ENCODE measurements at places on chromosomes 5 and 9. TPM values are rescaled to one million over a fixed set of nuclear protein-coding genes. Genes with fewer than 3 reads are reported as not detected.

GRCh38 chr9:12849486-12850003 is 74.7 kb downstream of the LURAP1L start:
- H3K4me1 ChIP-seq = no peaks in the 10 kb centered on the region
- H3K27ac ChIP-seq = no peak overlapping the region
- H3K27me3 ChIP-seq = no peaks in the 10 kb centered on the region
- no peak for DNase-seq
- H3K36me3 ChIP-seq = no peaks in the 10 kb centered on the region
- H3K4me3 ChIP-seq = no peak overlapping the region

DNA sequence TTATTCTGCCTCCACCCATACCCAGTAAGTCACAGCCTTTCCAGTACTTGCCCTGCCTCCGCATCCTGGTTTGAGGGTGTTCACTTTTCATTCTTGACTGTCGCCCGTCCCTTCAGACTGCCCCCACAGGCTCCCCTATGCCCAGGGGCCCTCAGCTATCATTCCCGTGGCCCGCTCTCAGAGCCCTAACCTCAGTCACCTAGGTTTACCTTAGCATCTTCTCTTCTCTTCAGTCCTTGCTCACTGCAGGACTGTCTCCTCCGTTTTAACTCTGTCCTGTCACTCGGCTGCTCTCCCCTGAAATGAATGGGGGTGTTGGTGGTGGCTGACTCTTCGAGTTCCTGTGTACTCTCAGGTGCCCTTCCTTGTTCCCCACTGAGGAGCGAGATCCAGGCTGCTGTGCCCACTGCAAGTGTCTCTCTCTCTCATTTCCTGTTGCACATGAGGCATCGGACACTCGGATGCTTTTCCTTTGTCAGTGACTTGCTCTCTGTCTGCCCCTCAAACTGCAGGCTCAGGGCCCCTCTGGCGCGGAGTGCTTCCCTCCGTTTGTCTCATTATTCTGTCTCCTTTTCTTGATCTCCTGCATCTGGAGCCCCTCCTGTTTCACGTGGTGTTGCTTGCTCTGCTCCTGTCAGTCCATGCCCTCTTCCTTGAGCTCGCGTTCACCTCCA is 89.8 kb downstream of the CACNA1B start:
- H3K27me3 ChIP-seq = peaks cover 12% of the 10 kb centered on the region
- no peak overlapping the region for H3K27ac ChIP-seq
- H3K4me1 ChIP-seq = no peaks in the 10 kb centered on the region
- no peak overlapping the region for H3K4me3 ChIP-seq
- no peaks in the 10 kb centered on the region for H3K36me3 ChIP-seq

DNA sequence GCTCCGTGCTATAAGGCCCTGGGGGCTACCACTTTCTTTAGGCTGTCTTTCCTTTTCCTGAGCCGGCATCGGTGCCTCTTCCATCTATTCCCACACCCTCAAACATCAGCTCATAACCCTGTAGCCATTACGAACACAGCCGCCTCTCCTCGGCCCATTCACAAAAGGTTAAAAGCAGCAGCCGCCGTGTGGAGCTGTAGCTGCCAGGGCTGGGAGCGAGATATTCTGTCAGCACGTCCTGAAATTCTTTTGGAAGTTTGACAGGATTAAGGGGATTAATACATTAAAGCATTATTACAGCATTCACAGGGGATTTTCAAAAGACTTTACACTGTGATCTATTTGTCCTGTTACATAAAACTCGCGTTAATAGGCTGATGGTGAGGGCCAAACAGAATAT is 428.2 kb downstream of the CDK5RAP2 start:
- H3K36me3 ChIP-seq = no peaks in the 10 kb centered on the region
- no peak overlapping the region for H3K27ac ChIP-seq
- DNase-seq = no peak

DNA sequence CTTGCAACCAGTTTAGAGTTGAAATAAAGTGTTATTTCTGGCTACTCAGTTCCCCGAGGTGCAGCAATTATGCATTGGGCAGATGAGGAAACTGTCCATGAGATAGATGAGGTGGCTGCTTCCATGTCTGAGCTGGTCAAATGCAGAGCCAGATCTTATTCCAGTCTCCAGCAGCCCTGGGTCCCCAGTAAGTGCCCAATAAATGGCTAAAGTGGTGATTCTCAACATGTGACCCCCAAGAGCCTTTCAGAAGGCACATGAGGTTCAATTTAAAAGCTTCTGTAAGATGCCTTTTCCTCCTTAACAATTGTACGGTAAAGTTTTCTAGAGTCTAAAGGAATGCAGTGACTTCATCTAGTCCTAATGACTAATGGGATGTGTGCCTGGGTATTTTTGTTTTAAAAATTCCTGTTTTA is 17.5 kb downstream of the ATOX1 start:
- no peak overlapping the region for H3K4me3 ChIP-seq
- H3K4me1 ChIP-seq = peaks cover 21% of the 10 kb centered on the region
- no peak overlapping the region for H3K27ac ChIP-seq
- DNase-seq = no peak
- no peaks in the 10 kb centered on the region for H3K27me3 ChIP-seq

GRCh38 chr9:93097511-93098201 is 1.6 kb downstream of the CARD19 start:
- H3K27ac ChIP-seq = peak overlapping the region; percentile 82
- peaks cover 3% of the 10 kb centered on the region for H3K36me3 ChIP-seq
- no peaks in the 10 kb centered on the region for H3K27me3 ChIP-seq
- H3K4me3 ChIP-seq = peak overlapping the region; percentile 84
- peaks cover 63% of the 10 kb centered on the region for H3K4me1 ChIP-seq

DNA sequence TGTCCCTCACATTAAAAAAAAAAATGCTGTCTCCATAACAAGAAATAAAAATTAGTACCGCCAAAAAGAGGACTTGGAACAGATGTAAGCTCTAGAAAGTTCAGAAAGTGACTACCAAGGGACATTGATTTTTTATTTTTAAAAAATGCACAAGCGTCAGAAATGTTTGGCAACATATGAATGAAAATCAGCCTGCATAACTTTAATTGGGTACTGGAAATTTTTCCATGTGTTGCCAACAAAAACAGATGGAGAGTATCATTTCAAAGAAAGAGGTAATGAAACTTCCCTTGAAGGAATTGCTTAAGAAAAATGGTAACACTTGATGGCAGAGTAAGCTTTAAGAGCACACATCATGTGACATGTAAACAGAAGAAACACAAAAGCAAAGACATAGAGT is 47.2 kb downstream of the OR2K2 start:
- peaks cover 9% of the 10 kb centered on the region for H3K27me3 ChIP-seq
- no peak overlapping the region for H3K4me3 ChIP-seq
- no peak for DNase-seq
- H3K36me3 ChIP-seq = no peaks in the 10 kb centered on the region

- no peaks in the 10 kb centered on the region for H3K36me3 ChIP-seq
- H3K4me1 ChIP-seq = no peaks in the 10 kb centered on the region
- no peaks in the 10 kb centered on the region for H3K27me3 ChIP-seq
- H3K27ac ChIP-seq = no peak overlapping the region
- DNase-seq = no peak
These were observed 180.5 kb downstream of the NFIB start for GRCh38 chr9:14133394-14133793.

GRCh38 chr5:94771742-94772141 is 153.3 kb downstream of the SLF1 start:
- H3K4me3 ChIP-seq = no peak overlapping the region
- DNase-seq = no peak
- H3K4me1 ChIP-seq = no peaks in the 10 kb centered on the region
- H3K27ac ChIP-seq = no peak overlapping the region
- H3K27me3 ChIP-seq = peaks cover 7% of the 10 kb centered on the region
- no peaks in the 10 kb centered on the region for H3K36me3 ChIP-seq

GRCh38 chr5:150223474-150223873 is 33.6 kb downstream of the SLC6A7 start:
- no peak overlapping the region for H3K27ac ChIP-seq
- no peak for DNase-seq
- H3K4me1 ChIP-seq = no peaks in the 10 kb centered on the region
- H3K4me3 ChIP-seq = no peak overlapping the region
- H3K36me3 ChIP-seq = no peaks in the 10 kb centered on the region

DNA sequence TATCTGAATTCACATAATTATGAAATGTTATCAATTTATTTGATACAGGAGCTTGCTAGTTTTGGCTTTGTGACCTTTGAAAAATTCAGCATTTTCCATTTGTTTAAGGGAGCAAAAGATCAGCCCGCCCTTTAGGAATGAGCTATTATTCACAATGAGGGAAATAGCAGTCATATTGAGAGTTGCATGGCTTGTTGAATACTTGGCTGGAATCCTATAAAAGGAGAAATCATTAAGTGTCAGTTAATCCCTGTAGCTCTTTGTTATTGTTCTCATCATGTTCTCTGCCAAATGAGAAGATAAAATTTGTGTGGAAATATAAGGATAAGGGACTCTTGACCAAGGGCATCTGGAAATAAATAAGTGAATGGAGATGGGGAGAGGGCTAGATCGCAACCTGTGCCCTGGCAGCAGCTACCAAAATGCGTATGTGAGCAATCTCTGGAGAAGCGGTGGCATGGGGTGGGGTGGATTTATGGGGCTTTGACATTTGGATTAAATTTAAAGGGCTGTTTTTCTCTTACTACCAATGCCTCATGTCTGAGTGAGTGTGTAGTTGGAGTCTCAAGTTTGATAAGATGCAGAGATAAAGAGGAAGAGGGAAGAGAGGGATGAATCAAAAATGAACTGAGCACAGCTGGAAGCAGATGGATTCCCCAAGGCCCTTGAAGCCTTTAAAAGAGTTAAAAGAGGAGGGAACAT is 237.6 kb downstream of the NNT start:
- no peaks in the 10 kb centered on the region for H3K4me1 ChIP-seq
- H3K27ac ChIP-seq = no peak overlapping the region
- no peak overlapping the region for H3K4me3 ChIP-seq
- no peaks in the 10 kb centered on the region for H3K36me3 ChIP-seq

DNA sequence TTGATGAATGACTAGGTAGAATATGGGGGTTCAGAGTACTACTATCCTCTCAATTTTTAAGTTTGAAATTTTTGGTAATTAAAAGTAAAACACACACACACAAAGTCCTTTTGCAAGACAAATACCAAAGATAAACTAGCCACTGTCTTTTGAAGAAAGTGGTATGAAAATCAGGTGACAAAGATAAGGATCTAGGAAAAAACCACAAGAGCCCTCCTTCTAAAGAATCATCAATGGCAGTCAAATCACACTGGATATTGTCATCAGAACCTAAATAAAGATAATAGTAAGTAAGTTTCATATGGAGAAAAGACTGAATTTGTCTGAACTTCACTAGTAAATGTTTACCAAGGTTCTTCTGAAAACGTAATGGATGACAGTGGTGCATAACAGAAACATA is 30.5 kb upstream of the HK3 start:
- no peak overlapping the region for H3K4me3 ChIP-seq
- H3K36me3 ChIP-seq = peaks cover 68% of the 10 kb centered on the region
- no peaks in the 10 kb centered on the region for H3K27me3 ChIP-seq
- DNase-seq = no peak
- no peak overlapping the region for H3K27ac ChIP-seq

DNA sequence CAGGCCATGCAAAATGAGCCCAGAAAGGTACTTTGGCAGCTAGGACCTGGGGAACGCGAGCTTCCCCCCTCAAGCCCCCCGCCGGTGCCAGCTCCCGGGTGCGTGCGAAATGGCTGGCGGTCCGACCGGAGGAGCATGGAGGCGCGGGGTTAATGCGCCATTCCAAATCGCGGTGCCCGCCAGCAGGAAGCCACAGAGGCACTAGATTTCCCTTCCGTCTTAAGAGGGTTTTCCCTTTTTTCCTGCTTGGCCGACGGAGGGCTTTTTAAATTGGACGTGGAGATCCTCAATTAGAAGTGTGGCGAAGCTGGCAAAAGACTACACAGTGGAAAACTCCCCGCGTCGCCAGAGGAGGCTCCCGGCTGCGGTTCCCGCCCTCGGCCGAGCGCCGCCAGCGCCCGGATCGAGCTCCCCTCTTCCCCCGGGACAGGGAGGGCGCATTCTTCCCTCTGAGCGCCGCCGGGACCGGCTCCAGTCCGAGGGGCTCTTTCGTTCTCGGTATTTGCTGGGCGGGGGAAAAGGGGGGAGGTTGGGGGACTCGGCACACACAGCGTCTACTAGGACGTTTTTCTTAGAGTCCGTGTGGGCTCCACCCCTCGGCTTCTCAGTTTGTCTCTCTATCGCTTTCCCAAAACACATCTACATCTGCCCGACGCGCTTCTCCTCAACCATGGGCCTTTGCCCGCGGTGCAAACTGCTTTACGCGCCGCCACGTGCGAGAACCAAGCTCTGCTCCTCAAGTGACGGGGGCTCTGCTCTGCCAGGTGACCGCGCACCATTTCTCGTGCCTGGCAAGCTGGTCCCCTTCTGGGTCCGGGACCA is 3.0 kb downstream of the GDNF start:
- H3K27ac ChIP-seq = no peak overlapping the region
- DNase-seq = no peak
- no peaks in the 10 kb centered on the region for H3K36me3 ChIP-seq
- peaks cover 30% of the 10 kb centered on the region for H3K4me1 ChIP-seq
- peaks cover 68% of the 10 kb centered on the region for H3K27me3 ChIP-seq

GRCh38 chr5:17088051-17088450 is 129.4 kb upstream of the BASP1 start:
- no peak overlapping the region for H3K27ac ChIP-seq
- peaks cover 3% of the 10 kb centered on the region for H3K27me3 ChIP-seq
- no peak for DNase-seq
- H3K36me3 ChIP-seq = no peaks in the 10 kb centered on the region

- H3K4me1 ChIP-seq = no peaks in the 10 kb centered on the region
- peaks cover 28% of the 10 kb centered on the region for H3K27me3 ChIP-seq
- H3K36me3 ChIP-seq = no peaks in the 10 kb centered on the region
- DNase-seq = no peak
These were observed 13.7 kb upstream of the KIF4B start for GRCh38 chr5:154999865-155000264.

GRCh38 chr9:124187311-124187710 is 70.4 kb upstream of the NEK6 start:
- H3K4me3 ChIP-seq = no peak overlapping the region
- no peak overlapping the region for H3K27ac ChIP-seq
- H3K36me3 ChIP-seq = no peaks in the 10 kb centered on the region
- no peaks in the 10 kb centered on the region for H3K27me3 ChIP-seq

DNA sequence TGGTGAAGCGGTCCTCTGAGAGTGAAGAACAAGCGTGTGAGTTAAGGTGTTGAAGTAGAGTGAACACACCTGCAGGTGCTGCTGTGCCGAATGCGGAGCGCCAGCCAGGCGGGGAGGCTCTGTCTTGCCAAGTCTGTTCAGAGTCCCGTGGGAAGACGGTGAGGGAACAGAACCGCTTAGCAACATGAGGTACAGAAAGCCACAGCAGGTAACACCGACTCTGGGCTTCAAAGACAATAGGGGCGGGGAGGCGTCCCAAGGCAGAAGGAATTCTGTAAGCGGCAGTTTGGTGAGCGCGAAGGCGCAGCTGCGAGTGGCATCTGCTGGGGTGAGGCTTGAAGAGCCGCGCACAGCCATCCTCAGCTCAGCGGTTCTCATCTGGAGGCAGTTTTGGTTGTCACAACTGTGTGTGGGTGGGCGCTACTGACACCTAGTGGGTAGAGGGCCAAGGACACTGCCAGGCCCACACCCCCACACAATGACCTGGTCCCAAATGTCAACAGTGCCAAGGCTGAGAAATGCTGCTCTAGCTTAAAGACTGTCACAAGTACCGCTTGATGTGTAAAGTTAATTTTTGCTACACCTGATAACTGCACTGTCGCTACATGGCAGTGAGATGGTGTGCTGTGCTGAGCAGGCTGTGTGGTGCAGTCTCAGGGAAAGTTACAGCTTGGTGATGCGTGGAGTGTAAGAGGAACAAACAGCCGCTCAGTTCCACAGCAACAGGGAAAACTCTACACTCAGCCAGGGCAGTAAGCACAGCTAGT is 67.4 kb upstream of the TBC1D9B start:
- DNase-seq = peak; percentile 58
- peaks cover 51% of the 10 kb centered on the region for H3K4me1 ChIP-seq
- H3K36me3 ChIP-seq = peaks cover 14% of the 10 kb centered on the region
- no peaks in the 10 kb centered on the region for H3K27me3 ChIP-seq

Gene FBN2
- total RNA-seq = not detected

Gene GMCL2
- not detected for total RNA-seq

Gene SPINK13
- not detected for total RNA-seq

Gene SV2C
- not detected for total RNA-seq

Gene NPDC1
- not detected for total RNA-seq

Gene FCN2
- not detected for total RNA-seq

Gene TGFBI
- 1.3 TPM for total RNA-seq
